ENCODE measurements at places on chromosomes 12 and 14. TPM values are rescaled to one million over a fixed set of nuclear protein-coding genes. Genes with fewer than 3 reads are reported as not detected.

The FSCB gene
- total RNA-seq, result not detected

The TMEM229B gene
- 0.15 TPM for total RNA-seq

The CLEC4E gene
- not detected for total RNA-seq

The SLCO1B3 gene
- total RNA-seq, result not detected

The PTPRB gene
- total RNA-seq, result 92.9 TPM

The CCDC197 gene
- not detected for total RNA-seq

The MANSC1 gene
- 8.8 TPM for total RNA-seq

The C2CD5 gene
- total RNA-seq, result 28.3 TPM

The TAC3 gene
- total RNA-seq, result not detected

The KRT1 gene
- not detected for total RNA-seq

The ANKRD33 gene
- 0.32 TPM for total RNA-seq

The MGP gene
- total RNA-seq, result 42.1 TPM

The NTF3 gene
- total RNA-seq, result 0.32 TPM

The CDCA3 gene
- total RNA-seq, result 12.7 TPM

The KRT6C gene
- total RNA-seq, result not detected

The ACACB gene
- total RNA-seq, result 0.32 TPM

The OR6C2 gene
- total RNA-seq, result not detected

The SPRYD4 gene
- 1.3 TPM for total RNA-seq

The MOK gene
- 1.5 TPM for total RNA-seq

The PIWIL1 gene
- not detected for total RNA-seq

The INSM2 gene
- total RNA-seq, result not detected

The PMCH gene
- total RNA-seq, result 0.61 TPM

The TTC6 gene
- not detected for total RNA-seq

The DPF3 gene
- 3.3 TPM for total RNA-seq

The IL26 gene
- not detected for total RNA-seq

The KRT7 gene
- 33.4 TPM for total RNA-seq

The OR4E2 gene
- not detected for total RNA-seq

The SRRM4 gene
- not detected for total RNA-seq

The RPS6KL1 gene
- 5.2 TPM for total RNA-seq

The PMEL gene
- 1.8 TPM for total RNA-seq

The DACT1 gene
- 0.46 TPM for total RNA-seq

The MMP14 gene
- total RNA-seq, result 251 TPM

The CHGA gene
- total RNA-seq, result not detected

The KRT2 gene
- not detected for total RNA-seq
